Fibroblast of pulmonary artery (primary cell): ENCODE measurements at places on chromosomes 13 and 19.

- DNase-seq = no peak
These were observed 18.5 kb upstream of the C19orf33 start for GRCh38 chr19:38285567-38285966.

DNA sequence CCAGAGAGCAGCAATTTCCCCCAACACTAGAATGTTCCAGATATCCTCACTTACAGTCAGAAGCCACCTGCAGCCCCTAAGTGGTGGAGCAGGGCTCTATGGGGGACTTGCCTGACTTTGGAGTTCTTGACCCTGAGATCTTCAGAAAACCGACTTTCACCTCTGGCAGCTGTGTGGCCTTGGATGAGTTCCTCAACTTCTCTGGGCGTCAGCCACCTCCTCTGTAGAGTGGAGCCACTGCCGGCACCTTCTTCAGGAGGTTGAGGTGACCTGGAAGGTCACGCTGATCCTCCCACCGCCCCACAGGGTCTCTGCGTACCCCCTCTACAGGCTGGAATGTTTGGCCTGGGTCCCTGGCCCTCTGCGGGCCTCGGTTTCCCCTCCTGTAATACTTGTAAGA is 7.1 kb upstream of the FUT5 start:
- no peak for DNase-seq

- DNase-seq = no peak
These were observed 3.1 kb upstream of the JUNB start for GRCh38 chr19:12788042-12788681.

DNA sequence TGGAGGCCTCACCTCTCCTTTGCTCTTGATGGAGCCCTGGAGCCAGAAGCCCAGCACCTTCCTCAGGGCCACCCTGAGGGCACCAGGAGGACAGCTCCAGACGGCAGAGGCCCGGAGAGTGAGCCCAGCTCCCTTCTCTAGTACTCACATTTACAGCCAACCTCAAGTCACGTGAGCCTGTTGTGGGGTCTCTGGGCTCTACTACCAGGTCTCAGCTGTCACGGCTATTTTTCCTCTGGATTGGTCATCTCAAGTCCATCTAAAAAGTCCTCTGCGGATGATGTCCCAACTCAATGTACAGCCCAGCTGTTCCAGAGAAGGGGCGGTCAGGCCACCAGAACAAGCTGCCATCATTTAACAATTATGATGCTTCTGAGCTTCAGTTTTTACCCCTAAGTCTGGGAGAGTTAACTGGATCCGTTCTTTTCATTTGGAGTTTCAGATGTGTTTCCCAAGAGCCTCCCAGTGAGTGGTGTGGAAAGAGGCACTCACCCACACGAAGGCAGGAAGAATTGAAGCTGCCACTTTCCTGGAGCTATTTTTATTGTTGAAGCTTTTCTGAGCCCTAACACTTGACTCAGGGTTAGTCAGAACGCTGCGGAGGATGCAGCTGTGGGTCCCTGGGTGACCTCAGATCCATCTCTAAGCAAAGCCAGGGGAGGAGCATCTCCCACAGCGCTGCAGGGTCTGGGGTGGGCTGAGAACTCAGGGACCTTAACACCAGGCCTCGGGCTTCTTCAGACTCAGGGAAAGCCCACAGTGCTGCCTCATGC is 143.5 kb upstream of the UBL3 start:
- DNase-seq = peak; percentile 10

- peak; percentile 53 for DNase-seq
These were observed 716.2 kb upstream of the GPC6 start for GRCh38 chr13:92510416-92510815.
